ENCODE measurements at places on chromosomes 4 and X. TPM values are rescaled to one million over a fixed set of nuclear protein-coding genes. Genes with fewer than 3 reads are reported as not detected.

- no peak for DNase-seq
Observed at GRCh38 chr4:121304893-121305292, 75.9 kb downstream of the QRFPR start.

DNA sequence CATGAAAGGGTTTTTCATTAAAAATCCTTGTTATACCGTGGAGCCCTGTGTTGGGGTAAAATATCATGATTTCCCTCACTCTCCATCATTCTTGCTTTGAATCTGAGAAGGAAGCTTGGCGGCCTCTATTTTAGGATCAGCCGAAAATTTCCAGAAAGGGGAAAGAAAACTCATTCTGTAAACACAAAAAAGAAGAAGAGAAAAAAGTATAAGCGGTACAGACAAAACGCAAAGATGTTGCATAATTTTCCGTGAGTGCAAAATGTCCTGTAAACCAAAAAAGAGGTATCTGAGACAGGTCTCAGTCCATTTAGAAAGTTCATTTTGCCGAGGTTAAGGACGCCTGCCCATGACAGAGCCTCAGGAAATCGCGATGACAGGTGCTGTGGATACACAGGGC, 5.3 kb downstream of the CSF2RA start:
- no peak for DNase-seq

- no peak for DNase-seq
Observed at GRCh38 chr4:152684007-152684406, 4.2 kb upstream of the TMEM154 start.

The IBSP gene
- not detected for total RNA-seq

DNA sequence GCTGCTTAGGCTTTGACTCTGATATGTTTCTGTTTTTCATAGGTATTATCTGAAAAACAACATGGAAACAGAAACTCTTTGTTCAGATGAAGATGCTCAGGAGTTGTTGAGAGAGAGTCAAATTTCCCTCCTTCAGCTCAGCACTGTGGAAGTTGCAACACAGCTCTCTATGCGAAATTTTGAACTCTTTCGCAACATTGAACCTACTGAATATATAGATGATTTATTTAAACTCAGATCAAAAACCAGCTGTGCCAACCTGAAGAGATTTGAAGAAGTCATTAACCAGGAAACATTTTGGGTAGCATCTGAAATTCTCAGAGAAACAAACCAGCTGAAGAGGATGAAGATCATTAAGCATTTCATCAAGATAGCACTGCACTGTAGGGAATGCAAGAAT, 238.6 kb downstream of the RAPGEF2 start:
- no peak for DNase-seq

DNA sequence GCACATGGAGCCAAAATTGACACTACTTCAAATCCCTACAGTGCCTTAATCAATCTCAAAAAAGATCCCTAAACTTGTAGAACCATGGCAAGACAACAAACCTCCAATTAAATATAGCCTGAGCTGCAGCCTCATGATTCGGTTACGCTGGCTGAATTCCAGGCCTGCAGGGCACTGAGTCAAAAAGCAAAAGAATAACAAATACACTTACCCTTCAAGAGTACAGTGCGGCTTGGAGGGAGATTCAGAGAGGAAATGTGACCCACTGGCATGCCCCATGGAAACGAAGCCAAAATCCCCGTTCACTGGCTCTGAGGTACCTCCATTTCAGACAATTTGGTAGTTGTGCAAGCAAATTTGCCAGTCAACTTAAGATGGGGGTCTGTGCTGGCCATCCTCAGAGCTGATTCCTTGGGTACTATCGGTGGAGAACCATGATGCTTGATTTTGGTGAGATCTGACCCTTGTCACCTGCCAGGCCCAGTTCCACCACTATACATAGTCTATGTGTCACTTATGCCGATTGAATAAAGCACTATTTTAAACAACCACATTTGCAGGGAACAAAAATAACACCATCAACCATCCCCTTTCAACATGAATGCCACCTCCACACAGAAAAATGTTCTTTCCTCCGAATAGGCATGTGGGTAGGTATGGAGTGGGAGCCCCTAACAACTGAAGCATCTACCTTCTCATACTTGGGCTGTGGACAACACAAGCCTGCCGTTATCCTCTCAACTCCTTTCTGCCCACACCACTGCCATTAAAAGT, 2.1 kb downstream of the C4orf54 start:
- DNase-seq: peak; percentile 70

The PASD1 gene
- total RNA-seq: not detected

Measured in Right ventricle myocardium inferior (tissue), 1 donor.